ENCODE measurements at places on chromosomes 2 and 18.

DNA sequence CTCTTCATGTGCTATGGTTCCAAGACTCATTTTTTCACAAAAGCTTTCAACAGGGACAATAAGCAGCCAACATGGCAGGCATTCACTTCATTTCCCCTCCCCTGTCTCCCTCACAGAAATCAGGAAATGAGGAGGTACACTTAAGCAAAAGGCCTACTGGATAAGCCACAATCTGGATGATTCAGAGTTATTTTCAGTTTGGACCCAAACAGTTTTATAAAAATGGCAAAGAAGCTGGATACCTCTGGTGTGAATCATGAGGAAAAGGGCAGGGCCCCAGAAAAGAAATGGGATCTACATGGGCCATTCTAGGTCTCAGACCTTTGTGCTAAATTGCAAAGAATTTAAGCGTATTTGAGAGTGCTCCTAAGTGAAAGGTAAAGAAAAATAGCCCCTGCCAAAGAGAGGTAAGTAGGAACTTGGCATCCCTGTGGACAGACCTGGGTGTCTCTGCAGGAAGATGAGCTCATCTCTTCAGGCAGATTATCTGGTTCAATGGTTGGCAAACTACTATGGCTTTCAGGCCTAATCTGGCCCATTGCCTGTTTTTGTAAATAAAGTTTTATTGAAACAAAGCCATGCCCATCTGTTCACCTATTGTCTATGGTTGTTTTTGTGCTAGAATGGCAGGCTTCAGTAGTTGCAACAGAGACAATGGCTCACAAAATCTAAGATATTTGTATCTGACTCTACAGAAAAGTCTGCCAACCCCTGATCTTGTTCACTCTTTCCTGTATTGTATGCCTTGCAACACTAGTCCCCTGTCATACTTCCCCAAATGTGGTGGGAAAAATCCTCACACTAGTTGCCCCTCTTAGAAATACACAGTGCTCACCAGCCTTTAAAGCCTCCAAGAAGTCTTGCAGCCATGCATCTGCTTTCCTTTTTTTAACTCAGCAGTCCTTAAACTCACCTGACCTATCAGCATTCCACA lies 315.0 kb downstream of the ALK start:
- DNase-seq = no peak

- no peak for DNase-seq
Observed at GRCh38 chr2:218296847-218297246, 4.5 kb upstream of the TMBIM1 start.

DNA sequence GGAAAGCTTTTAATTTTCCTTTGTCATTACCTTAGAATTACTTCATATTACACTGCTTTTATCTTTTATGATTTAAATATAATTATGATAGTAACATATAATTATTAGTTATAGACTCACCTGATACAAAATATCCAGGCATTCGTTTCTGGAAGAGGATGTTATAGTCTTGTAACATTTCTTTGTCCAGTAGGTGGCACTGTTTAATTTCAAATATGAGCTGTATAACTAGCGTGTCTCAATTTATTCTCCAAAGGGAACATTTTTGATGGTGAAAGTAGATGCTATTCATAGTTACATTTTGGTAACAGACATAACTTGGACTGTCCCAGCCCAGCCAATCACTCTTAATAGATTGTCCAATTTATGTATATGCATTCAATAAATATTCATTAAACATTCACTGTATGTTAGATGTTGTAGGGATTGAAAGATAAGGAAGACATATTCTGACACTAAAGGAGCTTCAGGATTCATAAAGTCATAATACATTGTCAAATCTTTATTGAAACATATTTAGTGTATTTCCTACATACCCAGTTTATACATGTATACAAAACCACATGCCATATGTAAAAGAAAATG lies 19.2 kb downstream of the DAW1 start:
- peak; percentile 3 for DNase-seq

- DNase-seq = no peak
Observed at GRCh38 chr2:143717053-143717452, 587.8 kb downstream of the ARHGAP15 start.

GRCh38 chr2:152134488-152135280 lies 35.8 kb upstream of the CACNB4 start:
- no peak for DNase-seq

DNA sequence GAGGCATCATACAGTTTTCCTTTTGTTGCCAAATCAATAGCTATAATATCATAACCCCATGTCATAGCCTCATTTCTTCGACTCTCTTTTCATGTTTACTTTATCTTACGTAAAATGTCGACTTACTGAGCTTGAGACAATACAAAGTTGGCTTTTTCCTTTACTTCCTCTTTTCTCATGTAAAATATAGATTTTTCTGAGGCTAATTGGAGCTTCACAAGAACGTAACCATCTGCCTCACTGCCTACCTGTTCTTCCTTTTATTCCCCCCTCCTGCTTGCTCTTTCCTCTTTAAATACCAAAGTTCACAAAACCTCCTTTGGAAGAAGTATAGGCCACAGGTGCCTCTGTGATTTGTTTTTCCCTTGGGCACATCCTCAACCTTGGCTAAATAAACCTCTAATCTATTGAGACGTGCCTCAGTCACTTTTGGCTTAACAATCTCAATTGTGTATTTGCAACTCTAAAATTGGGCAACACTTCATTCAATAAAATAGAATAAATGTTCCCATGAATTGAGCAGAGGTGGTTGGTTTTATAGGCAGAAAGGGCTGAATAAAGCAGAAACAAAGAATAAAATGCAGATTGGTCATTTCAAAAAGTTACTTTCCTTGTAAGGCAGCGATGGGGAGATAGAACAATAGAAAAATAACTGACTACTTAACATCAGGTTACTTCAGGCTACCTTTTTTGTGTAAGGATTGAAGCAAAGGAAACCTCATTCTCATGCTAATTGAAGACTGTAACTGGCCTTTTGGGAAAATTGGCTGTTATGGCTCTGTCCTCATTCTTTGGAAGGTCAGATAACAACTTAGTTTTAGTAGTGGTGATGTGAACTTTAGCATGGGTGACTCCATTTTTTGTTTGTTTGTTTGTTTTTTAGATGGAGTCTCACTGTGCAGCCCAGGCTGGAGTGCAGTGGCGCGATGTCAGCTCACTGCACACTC lies 21.3 kb downstream of the COMMD1 start:
- DNase-seq = no peak

GRCh38 chr2:104474716-104475115 lies 379.2 kb upstream of the POU3F3 start:
- no peak for DNase-seq

GRCh38 chr2:227473806-227474205 lies 1.9 kb downstream of the AGFG1 start:
- no peak for DNase-seq

DNA sequence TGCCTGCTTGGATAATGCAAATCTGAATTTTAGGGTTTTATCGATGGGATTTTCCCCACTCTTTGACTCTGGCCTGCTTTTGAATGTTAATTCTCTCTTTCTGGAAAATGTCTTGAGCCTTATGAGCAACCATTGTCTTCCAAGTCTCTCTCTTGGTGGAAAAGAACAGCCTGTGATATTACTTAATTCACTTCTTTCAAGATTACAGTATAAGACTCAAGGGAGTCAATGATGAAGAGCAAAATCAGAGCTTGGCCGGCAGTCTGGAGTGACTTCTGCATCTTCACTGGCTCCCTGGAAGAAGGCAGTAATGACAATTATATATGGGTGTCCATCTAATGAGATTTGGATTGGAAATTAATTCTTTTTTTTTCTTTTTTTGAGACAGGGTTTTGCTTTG lies 122.9 kb upstream of the ZEB2 start:
- DNase-seq = no peak

DNA sequence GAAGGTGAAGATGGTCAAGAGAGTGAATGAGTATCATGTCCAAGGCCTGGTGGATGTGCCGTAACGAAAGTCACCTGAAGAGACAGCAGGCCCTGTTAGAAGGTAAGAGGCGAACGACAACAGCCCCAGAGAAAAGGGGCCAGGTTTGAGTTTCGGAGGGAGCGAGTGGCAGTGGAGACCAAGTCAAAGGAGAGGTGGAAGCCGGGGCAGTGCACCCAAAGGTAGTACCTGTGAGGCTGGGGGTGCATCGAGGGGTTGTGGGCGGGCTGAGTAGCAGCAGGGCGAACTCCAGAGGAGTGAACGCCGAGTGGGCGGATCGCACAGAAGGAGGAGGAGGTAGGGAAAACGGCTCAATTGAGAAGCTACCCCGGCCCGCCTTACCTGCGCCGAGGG lies 358 bp downstream of the USP37 start:
- DNase-seq = peak; percentile 71

GRCh38 chr2:117760916-117761315 lies 53.6 kb upstream of the DDX18 start:
- no peak for DNase-seq
